GM13976 (cell line): ENCODE measurements at places on chromosomes 6 and 20.

- DNase-seq = no peak
Measured at GRCh38 chr6:100260584-100260983, 204.1 kb downstream of the SIM1 start.

DNA sequence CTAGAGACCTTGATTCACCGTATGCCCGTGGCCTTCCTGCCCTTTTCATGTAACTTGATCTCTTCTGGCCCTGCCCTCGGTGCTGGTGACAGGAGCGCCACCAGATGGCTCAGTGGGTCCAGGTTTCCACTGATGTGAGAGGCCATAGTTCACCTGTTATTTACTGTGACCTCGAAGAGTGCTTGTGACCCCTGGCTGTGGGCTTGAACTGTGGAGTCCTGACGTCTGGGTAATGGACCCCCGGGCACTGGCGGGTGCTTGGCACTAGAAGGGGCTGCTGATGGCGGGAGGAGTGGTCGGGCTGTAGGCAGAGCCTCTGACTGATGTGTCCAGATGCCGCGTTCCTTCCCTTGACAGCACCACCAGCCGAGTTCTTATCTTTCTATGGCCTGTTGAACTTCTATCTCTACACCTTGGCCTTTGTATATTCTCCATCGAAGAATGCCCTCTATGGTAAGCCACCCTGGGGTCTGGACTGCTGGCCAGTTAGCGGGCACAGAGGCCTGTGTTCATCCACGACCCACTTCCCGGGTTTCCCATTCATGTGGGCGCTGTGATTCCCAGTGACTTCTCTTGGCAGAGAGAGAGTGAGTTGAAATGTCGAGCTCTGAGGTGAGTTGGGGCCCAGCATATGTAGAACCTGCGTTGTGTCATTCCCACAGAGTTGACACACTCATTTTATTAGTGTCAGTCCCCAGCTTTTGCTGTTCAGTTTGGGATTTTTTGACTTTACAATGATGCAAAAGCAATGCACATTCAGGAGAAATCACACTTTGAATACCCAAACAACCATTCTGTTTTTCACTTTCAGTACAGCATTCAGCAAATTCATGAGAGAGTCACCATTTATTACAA lies 14.9 kb downstream of the DYNLT1 start:
- DNase-seq = peak; percentile 42

GRCh38 chr20:23047738-23048214 lies 1.7 kb downstream of the THBD start:
- DNase-seq = no peak

DNA sequence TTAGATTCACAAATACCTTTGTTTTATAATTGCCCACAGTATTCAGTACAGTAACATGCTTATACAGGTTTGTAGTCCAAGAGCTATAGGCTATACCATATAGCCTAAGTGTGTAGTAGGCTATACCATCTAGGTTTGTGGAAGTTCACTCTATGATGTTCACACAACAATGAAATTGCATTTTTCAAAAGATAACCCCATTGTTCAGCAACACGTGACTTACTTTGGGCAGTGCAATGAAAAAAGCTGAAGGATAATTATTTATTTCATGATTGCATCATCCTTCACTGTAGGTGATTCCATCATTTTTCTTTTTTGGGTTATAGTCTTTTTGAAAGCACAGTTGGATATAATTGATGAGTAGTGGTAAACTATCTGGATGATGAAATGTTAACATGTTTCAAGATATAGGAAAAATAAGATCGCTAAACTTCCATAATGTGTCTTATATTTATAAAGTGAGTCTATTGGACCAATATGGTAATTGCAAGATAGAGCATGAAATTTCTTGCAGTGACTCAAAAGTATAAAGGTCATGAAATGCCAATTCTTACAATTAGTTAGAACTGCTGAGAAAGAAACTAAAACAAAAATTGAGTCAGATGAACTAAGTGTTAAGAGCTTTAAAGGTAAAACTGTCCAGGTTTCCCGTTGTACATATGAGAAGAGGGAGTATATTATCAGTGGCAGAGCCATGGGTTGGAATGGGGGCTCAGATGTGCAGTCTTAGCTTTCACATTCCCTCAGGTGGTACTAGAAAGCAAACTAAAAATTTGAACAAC lies 164.4 kb downstream of the ZFAND3 start:
- DNase-seq = no peak

- DNase-seq = peak; percentile 27
Measured at GRCh38 chr6:145809211-145809610, 5.4 kb downstream of the FBXO30 start.

DNA sequence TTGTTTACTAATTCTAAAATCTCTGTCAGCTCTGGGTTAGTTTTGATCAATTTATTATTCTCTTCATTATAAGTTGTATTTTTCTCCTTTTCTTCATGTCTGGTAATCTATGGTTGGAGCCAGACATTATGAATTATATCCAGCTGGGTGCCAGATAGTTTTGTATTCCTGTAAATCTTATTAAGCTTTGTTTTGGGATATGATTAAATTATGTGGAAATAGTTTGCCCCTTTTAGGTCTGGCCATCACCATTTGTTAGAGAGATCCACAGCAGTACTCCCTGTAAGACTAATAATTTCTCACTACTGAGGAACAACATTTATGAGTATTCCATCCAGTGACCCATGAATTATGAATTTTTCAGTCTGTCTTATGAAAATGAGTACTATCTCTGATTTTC lies 20.9 kb upstream of the SLC17A1 start:
- DNase-seq = no peak

DNA sequence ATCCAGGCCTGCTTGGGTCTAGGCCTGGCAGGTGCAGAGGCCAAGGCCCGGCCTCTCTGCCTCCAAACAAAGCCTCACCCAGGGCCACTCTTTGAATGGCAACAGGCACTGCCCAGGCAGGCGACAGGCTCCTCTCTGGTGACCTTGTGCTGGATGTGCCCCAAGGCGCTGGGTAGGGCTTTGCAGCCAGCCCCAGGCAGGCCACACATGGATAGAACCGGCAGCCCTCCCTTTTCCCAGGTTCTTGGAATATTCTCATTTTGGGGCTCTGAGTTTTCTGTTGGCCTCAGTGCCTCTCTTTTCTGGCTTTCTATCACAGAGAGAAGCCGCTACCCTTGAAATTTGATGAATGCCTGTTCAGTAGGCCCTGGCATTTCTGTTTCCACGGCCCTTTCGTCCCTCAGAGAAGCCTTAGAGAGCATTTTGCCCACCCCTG lies 18.9 kb downstream of the PKIG start:
- DNase-seq = no peak

- DNase-seq = no peak
Measured at GRCh38 chr6:169370666-169371343, 117.2 kb upstream of the THBS2 start.

DNA sequence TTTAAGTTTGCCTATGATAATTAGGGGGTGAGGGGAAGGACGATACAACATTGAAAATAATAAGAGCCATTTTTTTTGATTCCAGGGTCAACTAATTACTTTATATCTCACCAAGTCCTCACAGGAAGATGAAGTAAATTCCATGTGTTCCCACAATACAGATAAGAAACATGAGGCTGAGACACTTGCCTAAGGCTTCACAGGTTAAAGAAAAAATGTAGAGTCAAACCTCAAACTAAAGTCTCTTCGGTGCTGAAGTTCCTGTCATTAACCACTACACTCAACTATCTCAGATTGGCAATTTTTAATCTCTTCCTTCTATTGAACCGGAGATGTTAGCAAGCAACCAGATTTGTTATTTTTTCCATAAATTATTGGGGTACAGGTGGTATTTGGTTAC lies 33.0 kb downstream of the MRAP2 start:
- DNase-seq = no peak

DNA sequence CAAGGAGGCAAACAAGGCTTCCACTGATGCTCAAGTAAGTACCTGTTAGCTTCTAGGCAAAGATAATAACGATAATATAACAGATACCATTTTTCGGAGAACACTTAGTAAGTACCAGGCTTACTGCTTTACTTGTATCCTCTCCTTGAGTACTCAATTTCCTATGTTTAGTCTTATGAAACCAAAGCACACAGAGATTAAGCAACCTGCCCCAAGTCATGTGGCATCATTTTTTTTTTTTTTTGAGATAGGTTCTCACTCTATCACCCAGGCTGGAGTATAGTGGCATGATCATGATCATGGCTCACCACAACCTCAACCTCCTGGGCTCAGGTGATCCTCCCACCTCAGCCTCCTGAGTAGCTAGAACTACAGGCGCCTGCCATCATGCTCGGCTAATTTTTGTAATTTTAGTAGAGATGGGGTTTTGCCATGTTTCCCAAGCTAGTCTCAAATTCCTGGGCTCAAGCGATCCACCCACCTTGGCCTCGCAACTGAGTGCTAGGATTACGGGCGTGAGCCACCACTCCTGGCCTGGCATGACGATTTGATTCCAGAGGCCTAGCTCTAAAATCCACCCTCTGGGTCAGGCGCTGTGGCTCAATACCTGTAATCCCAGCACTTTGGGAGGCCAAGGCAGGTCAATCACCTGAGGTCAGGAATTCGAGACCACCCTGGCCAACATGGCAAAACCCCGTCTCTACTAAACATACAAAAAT lies 14.0 kb downstream of the SPAG4 start:
- DNase-seq = no peak

DNA sequence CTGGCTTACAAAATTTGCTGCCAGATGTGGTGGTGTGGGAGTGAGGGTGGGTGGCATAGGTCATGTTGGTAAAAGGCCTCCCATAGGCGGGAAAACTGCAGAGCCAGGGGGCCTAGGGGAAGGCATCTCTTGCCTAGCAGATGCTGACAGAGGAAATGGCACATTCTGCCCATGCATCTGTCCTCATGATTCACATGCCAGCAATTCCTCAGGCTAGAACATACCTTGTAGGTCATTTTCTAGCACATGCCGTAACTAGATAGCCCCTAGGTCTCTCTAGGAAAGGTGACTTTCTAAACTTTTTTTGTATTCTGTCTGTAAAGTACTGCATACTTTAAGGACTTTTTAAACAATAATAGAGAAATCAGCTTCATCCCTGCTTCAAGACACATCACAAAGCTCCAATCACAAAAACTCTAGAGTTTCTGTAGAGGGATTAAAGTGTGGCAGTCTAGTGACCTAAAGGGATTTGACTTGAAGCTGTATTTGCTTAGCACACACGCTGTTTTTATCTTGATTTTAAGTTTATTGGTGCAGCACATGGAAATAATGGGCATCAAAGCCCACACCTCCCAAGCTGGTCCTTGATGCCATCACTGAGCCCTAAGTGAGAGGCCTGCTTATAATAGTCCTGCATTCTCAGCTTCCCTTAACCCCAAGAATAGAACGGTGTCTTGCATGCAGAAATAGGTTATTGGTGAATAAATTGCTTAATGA lies 55.2 kb downstream of the ANKEF1 start:
- no peak for DNase-seq

DNA sequence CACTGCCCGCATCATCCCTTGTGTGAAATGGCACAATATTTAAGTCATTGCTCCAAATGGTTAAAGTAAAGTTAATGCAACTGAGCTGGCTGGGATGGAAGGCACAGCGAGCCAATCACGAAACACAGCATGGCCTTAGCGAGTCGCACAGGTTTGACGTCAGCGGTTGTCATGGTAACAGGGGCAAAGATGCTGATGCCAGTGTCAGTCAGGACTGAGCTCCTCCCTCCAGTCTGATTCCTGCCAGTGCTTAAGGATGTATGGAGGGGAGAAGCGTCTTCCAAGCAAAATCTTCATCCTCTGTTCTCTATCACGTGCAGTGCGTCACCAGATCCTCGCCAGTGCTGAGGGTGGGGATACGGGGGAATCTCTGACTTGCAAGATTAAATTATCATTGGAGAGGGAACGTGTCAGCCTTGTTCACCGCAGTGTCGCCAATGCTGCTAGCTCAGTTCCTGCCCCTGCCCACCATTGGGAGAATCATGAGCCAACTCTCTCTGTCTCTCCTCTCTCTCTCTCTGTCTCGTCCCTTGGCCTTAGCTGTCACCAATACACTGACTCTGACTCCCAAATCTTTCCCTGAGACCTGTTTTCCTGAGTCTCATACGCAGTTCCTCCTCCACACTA lies 24.5 kb downstream of the TSPYL4 start:
- no peak for DNase-seq

DNA sequence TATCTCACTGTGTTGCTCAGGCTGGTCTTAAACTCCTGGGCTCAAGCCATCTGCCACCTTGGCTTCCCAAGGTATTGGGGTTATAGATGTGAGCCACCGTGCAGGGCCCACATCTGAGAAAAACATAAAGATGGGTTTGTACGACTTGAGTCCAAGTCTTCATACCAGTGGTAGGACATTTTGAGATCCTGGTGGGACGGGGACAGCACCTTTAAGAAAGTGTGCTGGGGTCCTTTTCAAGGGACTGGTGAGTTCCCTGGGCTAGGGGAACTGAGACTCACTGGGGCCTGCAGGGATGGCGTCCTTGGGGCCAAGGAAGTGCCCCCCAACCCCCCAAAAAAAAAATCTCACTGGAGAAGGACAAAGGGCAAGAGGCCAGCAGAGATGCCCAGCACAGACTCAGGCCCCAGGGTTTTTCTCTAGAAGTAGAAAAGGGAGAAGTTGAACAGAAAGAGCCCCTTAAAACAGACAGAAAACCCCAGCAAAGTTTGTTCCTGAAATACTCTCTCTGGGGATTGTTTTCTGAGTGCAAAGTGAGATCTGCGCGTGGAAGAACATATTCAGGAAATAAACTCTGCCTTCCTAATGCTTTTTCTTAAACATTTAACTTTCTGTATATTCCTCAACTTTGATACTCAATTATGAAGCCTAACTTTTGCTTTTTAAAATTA lies 10.7 kb downstream of the OSBPL2 start:
- no peak for DNase-seq

GRCh38 chr6:94894300-94894699 lies 683.0 kb upstream of the MANEA start:
- no peak for DNase-seq

DNA sequence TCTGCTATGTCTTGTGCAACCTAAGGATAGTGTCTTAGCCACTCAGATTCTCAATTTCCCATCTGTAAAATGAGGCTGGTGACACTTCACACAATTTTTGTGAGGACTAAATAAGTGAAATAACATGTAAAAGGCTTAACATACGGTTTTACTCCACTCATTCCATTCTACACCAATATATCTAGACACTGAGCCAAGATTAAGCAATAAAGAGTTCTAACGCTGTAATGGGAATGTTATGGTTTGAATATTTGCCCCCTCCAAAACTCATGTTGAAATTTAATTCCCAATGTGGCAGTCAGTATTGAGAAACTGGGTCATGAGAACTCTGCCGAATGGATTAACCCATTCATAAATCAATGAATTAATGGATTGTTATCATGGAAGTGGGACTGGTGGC lies 301.0 kb downstream of the HACE1 start:
- DNase-seq = no peak

DNA sequence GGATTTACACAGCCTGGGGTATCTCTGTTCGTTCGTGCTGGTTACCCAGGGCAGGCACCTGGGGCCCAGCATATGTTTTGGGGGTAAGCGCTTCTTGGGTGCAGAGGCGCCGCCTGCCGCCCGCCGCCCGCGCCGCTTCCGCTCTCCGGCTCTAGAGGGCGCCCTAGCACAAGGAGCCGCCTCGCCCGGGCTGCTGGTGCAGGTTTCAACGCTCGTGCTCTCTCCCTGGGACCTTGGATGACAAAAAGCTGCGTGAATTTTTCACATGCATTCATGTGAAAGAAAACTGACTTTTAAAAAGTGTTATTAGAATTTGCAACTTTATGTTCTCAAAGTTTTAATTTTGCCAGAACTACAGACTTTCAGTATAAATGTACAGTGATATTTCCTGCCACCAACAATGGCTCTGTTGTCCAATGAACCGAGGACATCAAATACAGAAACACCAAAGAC lies 32.5 kb downstream of the PRR18 start:
- peak; percentile 89 for DNase-seq
